Fibroblast of skin of left quadriceps (primary cell): ENCODE measurements at places on chromosomes 7 and 10.

DNA sequence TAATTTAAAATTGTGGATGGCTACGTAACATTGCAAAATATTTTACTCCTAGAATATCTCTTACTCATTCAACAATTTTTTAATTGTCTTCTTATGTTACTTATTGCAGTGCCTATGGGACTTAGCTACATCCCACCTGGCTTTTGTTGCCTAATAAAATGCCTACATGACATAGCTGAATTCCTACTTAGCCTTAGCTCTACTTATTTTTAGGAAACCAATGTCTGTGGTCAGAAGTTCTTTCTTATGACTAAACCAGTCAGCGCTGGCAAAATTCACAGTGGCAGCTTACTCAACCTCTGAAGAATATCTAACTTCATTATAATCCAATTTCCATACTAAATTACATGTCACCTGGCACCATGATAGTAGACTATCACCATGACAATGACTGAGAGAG, 1612.4 kb upstream of the LRRTM3 start:
- DNase-seq = peak; percentile 55

GRCh38 chr7:113285411-113285810, 167.1 kb upstream of the SMIM30 start:
- no peak for DNase-seq

GRCh38 chr10:70886921-70887665, 1.3 kb downstream of the PCBD1 start:
- no peak for DNase-seq

DNA sequence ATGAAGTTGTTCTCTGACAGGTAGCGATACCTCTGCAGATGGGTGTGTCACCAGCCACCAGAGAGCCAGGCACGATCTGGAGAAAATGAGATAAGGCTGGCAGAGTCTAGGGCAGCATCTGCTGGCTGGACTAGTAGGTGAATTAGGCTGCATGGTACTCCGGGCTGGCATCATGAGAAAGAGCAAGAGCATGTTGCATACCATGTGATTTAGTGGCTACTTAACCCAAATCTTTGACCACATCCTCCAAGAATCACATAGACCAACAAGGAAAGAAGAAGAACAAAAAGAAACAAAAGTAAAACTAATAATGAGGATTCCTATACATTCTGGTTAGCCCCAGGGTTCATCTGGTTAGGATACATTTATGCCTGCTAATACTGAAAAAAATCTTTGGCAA, 23.4 kb upstream of the FAM170B start:
- no peak for DNase-seq

- DNase-seq = no peak
Observed at GRCh38 chr7:130481898-130482297, 10.0 kb upstream of the MEST start.
